NCI-H774 (cell line): ENCODE measurements at places on chromosomes 6 and 20.

GRCh38 chr20:61933481-61933950, 132.2 kb downstream of the TAF4 start:
- DNase-seq = no peak

DNA sequence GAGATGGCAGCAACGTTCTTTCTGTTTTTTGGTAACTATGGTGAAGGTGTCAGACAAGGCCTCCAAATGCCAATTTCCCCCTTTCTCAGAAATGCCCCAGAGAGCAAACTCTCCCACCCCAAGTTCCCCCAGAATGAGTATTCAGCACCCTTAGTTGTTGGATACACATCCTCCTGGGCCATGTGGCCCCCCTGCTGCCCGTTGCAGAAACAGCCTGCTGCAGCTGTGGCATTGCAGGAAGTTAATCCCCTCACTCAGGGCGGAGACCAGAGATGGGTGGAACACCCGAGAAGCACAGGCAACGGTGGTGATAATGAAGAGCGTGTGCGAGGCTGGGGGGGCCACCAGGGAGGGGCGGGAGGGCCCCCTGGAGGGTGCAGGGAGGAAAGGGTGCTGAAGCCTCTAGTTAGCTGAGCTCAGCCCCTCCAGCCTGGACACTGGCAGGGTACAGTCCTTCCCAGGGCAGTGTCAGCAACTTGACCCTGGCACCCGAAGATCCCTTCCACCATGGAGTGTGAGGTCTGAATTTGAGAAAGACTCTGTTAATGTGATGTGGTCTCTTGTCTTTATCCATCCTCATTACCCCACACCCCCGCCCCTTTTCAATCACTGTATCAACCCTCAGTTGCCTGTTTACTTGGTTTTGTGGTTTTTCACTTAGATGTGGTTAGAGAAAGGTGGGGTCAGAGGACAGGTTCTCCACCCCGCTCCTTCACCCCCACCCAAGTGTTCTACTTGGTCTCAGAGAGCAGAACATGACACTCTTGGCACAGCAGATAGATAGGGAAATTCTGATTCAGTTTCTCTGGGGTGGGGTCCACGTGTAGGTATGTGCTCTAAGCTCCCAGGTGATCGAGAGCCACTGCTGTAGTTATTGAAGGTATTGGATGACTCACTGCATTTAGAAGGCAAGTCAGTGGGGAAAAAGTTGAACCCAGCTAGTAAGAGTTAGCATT, 208.8 kb upstream of the SUPT3H start:
- no peak for DNase-seq

DNA sequence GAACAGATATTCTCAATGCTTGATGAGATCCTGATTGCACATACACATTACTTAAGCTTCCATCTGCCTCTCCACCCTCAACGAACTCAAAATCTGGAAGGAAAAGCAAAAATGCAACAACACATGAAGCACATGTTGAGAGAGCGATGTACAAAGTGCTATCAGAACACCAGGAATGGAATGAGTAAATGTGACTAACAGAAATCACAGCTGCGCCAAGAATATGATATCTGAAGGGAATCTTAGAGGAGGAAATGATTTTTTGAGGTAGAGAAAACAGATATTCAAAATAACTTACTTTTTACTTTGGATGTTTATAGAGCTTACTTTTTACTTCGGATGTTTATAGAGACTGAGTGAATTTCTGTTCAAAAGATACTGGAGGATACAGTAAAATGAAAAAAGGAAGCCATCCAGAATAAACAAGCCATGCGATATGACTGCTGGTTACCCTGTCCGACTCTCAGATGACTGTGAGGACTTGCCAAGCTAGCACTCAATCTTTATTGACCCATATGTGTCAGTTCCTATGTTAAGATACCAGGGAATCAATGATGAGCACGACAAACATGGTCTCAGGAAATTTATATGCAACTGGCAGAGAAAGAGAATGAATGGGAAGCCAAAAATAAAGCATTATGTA, 102.0 kb downstream of the SMLR1 start:
- DNase-seq = no peak

GRCh38 chr20:57383447-57384347, 7.5 kb upstream of the RBM38 start:
- peak; percentile 51 for DNase-seq

GRCh38 chr6:98716341-98716740, 118.0 kb upstream of the POU3F2 start:
- DNase-seq = no peak

- no peak for DNase-seq
Measured at GRCh38 chr20:63951398-63952209, 4.6 kb downstream of the UCKL1 start.

DNA sequence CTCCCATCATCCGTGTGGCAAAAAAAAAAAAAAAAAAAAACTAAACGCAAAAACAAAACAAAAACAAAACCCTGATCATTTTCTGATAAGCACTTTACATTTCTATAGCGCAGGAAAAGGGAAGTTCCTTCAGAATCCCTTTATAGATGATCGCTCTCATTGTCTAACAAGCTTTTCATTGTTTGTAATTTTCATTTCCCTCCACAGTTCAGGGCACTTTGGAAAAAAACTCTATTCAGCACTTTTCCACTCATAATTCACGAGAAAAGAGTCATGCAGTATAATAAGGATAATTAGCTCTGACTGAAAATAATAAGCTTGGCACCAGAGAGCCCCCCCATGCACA, 89.4 kb upstream of the ATXN1 start:
- DNase-seq = no peak

DNA sequence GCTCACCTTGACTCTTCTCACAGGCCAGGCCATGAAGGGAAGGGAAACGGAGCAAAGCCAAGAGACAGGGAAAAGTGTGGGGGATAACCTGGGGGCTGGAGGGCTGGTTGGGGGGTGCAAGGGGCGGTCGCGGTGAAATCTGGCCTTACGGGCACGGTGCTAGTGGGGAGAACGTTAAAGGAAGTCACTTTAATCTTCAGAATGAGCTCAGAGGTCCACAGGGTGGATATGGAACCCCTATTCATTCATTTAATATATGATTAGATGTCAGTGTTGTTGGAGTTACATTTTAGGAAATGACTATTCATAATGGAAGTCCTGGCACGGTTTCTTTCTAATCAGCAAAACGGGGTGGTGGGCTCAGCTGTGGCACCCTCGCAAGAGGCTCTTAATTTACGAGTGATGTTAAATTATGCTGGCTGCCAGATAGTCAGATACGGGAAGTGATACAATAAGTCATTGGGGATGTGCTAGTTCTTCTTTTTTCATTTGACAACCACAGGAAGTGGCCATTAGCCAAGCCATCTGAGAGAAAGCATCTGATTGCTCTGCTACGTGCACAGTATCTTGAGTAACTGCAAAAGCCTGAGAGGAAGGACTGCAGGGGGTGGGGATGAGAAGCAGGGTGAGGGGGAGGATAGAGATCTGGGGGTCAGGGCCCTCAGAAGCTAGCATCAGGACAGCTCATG, 253.0 kb downstream of the QKI start:
- no peak for DNase-seq

- DNase-seq = peak; percentile 38
Measured at GRCh38 chr20:46299078-46299477, 9.2 kb downstream of the CDH22 start.

GRCh38 chr6:22145376-22145775, 151.5 kb downstream of the PRL start:
- DNase-seq = no peak

DNA sequence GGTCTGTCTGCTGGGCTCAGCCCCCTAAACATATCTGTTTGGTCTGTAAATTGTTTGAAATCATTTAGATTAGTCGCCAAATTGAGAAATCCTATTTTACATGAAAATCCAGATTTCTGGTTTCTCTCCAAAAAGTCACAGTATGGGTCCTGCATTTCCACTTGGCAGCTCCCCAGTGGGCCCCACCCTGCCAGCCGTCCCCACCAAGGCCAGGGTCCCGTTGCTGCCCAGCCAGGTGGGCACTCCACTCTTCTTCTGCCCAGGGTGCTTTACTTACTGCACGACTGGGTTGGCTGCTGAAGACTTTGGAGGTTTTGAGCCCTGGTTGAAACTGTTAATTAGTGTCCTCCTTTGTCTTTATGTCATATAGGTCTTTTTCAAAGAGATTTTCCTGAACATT, 50.4 kb downstream of the ARFGEF2 start:
- DNase-seq = no peak

- no peak for DNase-seq
Measured at GRCh38 chr6:158002249-158002950, 20.7 kb downstream of the SYNJ2 start.

GRCh38 chr20:14235355-14235754, 102.1 kb downstream of the FLRT3 start:
- DNase-seq = no peak

- no peak for DNase-seq
Measured at GRCh38 chr20:57659517-57660180, 39.4 kb upstream of the ZBP1 start.

DNA sequence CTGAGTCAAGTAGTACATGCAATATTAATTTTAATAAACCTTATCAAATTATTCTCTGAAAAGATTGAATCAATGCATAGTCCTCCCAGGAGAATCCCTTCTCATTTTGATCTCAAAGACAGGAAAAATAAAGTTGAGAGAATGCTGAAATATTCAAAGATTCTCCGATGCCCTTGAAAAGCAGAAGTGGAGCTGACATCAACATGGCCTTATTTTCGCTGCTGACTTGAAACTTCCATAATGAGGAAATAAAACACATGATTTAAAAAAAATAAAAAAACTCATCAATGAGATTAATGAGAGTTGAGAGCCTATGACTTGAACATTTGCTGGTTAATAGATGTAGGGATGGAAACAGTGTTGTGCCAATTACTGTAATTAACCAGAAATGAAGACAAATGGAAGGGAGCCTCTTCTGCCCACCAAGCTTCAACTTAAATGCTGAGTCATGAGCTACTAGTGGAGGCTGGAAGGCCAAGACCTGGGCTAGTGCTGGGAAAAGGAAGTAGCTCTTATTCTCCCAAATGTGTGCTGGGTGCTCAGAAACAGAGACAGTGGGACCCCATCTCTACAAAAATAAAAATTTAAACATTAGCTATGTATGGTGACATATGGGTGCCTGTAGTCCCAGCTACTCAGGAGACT, 139.9 kb downstream of the BFSP1 start:
- DNase-seq = no peak

DNA sequence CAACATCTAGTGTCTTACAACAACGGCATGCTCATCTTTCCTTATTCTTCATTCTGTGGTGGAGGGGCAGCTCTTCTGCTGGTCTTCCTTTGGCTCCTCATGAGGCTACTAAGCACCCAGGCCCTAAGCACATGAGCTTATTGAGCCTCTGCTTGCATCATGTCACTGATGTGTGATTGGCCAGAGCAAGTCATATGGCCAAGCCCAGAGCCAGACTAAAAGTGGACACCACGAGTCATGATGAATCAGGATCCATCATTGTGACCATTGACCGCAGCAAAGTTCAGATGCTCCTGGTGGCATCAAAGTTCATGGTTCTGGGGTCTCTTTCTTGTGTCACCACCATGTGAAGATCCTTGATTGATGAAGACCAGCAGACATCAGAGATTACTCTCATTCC, 192.0 kb upstream of the FOXA2 start:
- DNase-seq = no peak

- no peak for DNase-seq
Measured at GRCh38 chr6:27986928-27987725, 30.1 kb downstream of the OR2B6 start.

DNA sequence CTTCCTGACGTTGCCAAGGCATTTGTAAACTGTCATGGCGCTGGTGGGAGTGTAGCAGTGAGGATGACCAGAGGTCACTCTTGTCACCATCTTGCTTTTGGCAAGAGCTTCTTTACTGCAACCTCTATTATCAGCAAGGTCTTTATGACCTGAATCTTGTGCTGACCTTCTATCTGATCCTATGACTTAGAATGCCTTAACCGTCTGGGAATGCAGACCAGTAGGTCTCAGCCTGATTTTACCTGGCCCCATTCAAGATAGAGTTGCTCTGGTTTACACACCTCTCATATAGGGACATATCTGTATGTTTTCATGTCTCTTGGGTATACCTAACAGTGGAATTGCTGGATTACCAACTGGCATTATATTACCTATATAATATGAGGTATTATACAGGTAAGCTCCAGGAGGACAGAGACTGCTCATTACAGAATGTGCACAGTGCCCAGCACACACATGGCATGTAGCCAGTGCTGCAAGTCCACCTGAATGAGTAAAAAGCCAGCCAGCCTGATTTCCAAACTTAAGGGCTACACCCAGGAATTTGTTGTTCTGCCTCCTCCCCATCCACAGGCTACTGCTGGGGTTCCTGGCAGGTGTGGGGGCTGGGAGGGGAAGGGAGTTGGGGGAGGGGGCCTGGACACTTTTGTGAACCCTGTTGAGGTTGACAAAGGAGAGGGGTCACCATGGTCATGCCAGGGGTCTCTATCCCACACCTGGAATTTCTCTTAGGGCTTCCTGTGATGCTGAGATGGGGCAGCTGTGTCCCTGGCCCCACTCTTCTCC, 35.2 kb upstream of the BLCAP start:
- DNase-seq = no peak

- no peak for DNase-seq
Measured at GRCh38 chr20:23106271-23106851, 20.2 kb upstream of the CD93 start.

GRCh38 chr6:42162384-42162783, 10.8 kb upstream of the GUCA1A start:
- DNase-seq = no peak

DNA sequence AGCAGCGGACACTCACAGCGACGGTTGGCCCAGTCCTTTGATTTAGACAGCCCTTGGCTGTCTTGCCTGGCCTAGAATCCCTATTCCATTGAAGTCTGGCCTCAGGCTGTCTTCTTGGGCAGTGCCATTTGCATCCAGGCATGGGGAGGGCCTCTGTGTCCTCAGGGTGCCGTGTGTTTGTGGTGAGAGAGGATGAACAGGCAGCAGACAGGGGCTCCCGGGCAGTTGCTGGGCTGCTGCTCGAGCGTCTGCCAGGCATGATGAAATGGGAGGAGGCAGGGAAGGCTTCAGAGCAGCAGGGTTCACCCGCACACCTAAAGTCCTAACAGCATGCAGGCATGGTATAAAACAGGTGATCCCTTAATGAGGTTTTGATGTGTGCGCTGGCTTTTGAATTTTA, 126.9 kb downstream of the SOBP start:
- no peak for DNase-seq

DNA sequence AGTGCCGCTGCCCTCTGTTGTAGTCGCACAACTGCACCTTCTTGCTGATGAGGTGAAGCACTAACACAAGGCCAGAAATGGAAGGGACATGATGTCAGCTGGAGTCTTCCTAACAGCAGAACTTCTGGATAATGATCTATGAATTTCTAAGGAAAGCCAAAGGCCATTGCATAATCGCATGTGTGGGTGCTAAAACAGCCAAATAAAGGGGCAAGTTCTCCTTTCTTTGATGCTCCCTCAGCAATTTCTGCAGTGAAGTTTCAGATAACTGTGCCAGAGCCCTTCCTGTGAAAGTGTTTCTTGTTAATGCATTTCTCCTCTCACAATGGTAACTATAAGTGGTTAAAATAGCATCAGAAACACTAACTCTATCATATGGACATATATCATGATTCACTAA, 8.0 kb upstream of the F13A1 start:
- DNase-seq = no peak
